ENCODE measurements at places on chromosomes 6 and 20.

DNA sequence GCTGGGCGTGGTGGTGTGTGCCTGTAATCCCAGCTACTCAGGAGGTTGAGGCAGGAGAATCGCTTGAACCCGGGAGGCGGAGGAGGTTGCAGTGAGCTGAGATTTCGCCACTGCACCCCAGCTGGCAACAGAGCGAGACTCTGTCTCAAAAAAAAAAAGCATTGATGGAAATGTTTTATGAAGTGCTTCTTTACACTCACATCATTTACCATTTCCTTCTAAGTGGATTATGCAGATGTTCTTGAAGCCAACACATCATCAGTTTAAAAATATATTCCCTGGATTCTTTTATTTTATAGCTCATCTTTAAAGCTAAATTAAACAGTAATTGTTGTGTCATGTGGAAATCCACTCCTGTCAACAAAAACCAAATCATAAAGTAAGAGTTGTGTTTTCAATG lies 35.9 kb upstream of the HDDC2 start:
- DNase-seq, result no peak

- no peak for DNase-seq
These were observed 233.8 kb downstream of the SYNDIG1 start for GRCh38 chr20:24703284-24703610.

DNA sequence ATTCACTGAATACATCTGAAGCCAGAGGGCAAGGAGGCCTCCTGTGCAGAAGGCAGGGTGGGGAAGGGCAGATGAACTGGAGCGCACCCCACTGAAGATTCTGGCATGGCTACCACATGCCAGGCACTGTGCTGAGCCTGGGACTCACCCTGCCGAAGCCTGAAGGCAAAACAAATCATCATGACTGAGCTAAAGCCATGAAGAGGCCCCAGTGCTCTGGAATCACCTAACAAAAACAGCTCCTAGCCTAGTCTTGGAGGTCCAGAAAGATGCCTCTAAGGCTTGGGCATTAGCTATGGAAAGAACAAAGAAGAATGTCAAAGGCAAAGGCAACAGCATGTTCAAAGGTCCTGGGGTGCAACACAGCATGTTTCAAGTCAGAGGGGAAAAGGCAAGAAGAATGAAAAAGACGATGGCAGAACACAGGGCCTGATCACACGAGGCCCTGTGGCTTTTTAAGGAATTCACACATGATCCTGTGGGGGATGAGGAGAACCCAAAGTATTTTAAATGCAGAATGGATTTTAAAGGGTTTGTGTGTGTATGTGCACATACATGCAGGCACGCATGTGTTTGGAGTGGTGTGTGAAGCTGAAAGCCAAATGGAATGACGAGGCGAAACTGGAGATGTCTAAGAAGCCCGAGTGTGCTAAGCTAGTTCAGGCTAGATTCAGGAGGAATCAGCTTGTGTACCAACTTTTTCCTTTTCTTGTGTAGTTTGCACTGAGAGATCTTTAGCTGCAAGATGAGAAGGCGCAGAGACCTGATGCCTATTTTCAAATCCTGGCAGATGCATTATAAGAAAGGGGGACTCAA lies 261.4 kb downstream of the ZNF217 start:
- no peak for DNase-seq

DNA sequence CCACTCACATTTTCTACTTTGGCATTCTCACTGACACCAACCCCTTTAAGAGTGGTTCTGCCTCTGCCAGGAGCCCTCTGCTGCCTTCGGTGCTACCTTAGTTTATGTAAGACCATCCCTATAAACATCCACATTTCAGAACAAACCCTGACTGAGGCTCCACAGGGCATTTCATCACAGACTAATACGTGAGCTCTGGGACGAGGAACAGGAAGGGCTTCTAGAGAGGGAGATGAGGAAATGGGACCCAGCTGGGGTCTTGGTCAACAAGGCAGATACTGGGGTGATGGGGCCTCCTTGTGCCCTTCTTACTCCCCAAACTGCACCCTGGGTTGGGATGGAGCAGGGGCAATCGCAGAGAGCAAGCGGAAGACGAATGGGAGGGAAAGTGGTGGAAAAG lies 86.5 kb upstream of the FYN start:
- no peak for DNase-seq

DNA sequence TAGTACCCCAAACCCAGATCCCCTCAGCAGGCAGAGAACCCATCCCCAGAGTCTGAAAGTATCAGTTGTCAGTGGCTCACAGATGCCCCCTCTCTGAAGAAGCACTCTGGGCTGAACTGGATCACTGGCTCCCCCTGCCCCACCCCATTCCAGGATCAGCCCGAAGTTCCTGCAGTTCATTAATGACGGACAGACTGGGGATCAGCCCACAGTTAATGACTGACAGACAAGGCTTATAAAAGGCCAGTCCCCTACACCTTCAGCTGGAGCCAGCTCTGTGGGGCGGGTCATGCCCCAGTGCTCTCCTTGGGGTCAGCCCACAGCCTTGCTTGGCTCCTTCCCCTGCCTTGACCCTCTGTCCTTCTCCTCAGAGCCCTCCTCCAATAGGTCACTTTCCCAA lies 21.7 kb downstream of the KIAA1755 start:
- DNase-seq, result no peak

DNA sequence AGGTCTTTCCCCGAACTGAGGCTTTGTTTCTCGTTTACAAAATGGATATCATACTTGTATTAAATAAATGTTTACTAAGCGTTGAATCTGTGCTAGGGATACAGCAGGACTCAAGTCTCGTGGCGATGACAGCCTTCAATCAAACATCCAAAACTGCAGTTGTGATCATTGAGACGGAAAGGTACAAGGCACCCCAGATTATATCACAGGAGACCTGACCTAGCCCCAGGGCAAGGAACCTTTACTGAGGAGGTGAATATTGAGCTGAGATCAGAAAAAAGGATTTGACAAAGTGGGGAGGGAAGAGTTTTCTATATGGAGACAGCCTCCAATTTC lies 476 bp downstream of the AAR2 start:
- DNase-seq, result no peak

DNA sequence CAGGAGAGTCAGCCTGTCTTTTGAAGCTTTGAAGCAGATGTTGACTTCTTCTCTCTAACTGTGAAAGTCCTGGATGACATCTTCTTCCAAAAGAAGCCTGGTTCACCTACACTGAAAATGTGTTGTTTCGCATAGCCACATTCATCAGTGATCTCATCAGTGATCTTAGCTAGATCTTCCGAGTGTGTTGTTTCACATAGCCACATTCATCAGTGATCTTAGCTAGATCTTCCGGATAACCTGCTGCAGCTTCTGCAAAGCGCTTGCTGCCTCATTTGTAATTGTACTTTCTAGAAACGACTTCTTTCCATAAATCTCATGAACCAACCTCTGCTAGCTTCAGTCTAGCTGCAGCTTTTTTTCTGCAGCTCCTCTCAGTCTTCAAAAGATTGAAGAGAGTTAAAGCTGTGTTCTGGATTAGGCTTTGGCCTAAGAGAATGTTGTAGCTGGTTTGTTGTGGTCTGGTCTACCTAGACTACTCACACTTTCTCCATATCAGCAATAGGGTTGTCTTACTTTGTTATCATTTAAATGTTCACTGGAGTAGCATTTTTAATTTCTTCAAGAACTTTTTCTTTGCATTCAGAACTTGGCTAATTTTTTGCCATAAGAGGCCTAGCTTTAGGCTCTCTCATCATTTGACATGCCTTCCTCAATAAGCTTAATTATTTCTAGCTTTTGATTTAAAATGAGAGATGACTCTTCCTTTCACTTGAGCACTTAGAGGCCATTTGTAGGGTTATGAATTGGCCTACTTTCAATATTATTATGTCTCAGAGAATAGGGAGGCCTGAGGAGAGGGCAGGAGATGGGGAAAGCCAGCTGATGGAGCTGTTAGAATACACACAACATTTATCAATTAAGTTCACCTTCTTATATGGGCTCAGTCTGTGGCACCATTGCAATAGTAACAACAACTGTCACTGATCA lies 48.7 kb upstream of the EXOC2 start:
- no peak for DNase-seq

DNA sequence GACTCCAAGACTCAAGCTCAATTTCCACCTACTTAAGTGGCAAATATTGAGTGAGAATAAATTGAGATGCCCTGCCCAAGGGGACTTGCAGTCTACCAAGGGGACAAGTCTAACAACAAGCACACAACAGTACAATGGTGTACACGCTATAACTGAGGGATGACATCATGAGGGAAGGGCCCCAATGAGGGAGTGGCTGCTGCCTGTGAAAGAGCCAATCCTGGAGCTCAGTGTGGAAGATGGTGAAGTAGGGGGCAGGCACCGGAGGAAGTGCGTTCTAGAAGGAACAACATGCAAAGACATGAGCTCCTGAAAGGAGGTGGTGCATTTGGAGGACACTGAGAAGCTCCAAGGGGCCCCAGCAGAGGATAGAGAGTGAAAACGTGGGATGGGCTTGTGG lies 46.9 kb upstream of the ARMH2 start:
- DNase-seq, result no peak

- no peak for DNase-seq
These were observed 40.8 kb downstream of the STAU1 start for GRCh38 chr20:49147296-49147695.

- DNase-seq, result peak; percentile 12
These were observed 596.1 kb downstream of the QKI start for GRCh38 chr6:164010441-164011103.

GRCh38 chr6:3529232-3529631 lies 72.4 kb upstream of the SLC22A23 start:
- no peak for DNase-seq

GRCh38 chr6:24513602-24514001 lies 18.8 kb downstream of the ALDH5A1 start:
- no peak for DNase-seq

- DNase-seq, result no peak
These were observed 60.1 kb downstream of the SEL1L2 start for GRCh38 chr20:13930281-13930680.

GRCh38 chr20:25437153-25437581 lies 29.7 kb downstream of the GINS1 start:
- no peak for DNase-seq

DNA sequence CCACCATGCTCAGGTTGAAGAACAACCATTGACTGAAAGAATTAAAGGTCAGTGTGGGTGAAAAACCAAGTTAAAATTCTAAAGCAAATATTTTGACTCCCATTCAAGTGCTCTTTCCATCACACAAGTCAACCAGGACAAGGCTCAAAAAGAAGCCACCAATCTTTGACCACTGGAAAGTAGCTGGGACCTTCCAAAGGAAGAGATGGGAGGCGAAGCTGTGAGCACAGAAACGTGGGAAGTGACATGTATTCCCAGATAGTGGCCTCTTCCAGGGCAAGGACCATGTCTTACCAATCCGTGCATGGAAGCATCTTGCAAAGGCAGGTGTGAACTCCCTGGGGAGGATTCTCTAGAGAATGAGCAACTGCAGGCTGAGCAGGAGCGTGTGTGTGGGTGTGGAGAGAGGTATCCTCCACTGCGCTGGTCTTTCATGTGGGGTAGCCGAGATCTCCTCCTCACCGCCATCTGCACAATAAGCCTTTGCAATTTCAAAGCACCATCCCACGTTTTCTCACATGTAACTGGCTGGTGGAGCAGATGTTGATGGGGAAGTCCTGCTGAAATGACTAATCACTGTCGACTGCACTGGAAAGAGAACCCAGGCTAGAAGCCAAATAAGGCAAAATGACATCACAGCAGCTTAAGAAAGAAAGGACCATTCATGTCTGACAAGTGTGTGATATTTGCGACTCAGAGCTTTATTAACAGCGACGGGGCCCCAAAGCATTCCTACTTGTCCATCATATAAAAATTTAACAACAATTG lies 189.4 kb upstream of the RREB1 start:
- DNase-seq, result no peak
